GM04503 (cell line): ENCODE measurements at places on chromosomes 2 and 18.
A peak's percentile ranks its signal among the peaks of the same experiment; 100 is the strongest.

DNA sequence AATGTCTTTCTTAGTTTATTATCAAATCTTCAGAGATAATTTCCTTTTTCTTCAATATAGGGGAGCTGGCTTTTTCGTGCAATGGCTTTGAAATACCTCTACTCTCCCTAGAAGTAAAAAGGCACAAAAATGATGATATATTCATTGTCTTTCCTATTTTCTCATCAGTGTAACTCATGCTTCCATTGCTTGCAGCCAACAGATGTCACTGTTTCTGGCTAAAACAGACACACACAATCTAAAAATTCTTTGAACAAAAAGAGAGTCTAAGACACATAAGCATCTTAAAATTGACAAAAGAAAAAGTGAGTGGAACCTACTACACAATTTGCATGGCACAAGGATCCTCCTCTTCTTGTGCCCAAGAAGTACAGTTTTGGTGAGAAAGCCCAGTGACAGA lies 448.7 kb upstream of the VRK2 start:
- DNase-seq = no peak

GRCh38 chr2:165698444-165698884 lies 95.6 kb downstream of the GALNT3 start:
- no peak for DNase-seq

DNA sequence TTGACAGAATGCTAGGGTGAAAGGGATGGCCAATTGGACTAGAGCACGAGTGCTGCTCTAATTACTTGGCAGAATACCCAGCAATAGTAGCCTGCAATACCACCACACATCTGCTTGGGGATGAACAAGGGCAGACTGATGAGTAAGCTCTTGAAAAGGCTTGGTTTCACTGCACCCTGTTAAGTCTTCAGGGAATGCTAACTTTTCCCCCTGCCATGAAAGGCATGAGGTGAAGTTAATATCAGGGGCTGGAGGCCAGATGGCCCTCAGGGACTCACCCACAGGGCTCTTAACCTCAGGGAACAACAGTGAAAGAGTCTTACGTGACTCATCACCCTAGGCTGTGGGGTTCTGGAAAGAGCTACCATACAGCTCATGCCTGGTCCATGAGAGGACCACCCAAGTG lies 51.7 kb upstream of the MYL1 start:
- no peak for DNase-seq

GRCh38 chr2:14756122-14756541 lies 123.6 kb downstream of the LRATD1 start:
- DNase-seq = no peak

DNA sequence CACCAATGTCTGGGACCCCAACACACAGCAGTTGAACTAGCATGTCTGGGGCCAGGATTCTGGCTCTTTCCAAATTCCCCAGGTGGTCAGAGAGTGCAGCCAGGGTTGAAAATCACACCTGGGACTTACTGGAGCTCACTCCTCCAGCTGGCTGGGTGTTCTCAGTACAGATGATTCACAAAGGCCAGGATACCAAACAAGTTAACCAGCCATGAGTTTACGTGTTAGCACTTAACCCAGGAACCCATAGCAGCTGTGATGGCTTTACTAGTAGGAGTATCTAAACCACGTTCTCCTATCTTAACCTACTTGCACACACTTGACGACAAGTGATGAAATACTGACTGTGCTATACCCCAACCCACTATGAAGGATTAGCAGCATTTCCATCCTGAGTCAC lies 222.8 kb downstream of the FBXO15 start:
- no peak for DNase-seq

DNA sequence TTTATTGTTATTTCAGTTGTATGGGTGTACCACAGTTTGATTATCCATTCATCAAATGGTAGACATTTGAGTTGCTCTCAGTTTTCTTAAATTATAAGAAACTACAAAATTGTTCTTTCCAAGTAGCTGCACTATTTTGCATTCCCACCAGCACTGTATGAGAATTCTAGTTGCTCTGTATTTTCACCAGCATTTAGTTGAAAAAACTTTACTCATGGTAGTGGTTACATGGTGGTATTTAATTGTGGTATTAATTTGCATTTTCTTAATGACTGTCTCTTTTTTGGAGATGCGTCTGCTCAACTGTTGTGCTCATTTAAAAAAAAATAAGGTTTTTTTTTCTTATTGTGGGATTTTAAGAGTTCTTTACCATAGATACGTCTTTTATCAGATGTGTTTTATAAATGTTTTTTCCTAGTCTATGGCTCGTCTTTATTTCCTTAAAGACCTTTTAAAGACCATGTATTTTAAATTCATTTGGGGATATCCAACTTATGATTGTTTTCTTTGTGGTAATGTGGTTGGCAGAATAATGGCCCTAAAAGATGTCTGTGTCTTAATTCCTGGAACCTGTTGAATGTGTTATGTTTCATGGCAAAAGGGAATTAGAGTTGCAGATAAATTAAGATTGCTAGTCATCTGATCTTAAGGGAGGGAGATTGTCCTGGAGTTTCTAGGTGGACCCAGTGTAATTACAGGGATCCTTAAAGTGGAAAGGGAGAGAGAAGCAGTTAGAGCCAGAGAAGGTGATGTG lies 37.4 kb downstream of the UBE2F start:
- no peak for DNase-seq

GRCh38 chr2:73112026-73112912 lies 479 bp downstream of the RAB11FIP5 start:
- no peak for DNase-seq

GRCh38 chr2:148103946-148104345 lies 83.1 kb downstream of the MBD5 start:
- DNase-seq = no peak

DNA sequence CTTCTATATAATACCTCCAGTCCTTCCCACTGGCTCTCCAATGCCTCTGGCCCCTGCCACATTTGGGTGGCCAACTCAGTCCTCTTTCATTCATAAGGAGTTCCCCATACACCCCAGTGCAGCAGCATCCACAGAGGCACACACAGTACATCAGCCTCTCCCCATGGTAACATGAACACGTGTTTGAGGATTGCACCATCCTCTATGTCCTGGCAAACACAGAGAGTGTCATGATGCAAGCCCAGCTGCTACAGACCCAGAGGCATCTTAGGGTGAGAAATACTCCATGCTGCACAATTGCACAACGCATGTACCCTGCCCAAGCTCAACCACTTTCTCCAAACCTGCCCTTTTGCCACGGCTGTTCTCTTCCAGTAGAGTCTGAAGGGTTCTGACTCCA lies 11.5 kb downstream of the IGFBP5 start:
- DNase-seq = peak; percentile 90

DNA sequence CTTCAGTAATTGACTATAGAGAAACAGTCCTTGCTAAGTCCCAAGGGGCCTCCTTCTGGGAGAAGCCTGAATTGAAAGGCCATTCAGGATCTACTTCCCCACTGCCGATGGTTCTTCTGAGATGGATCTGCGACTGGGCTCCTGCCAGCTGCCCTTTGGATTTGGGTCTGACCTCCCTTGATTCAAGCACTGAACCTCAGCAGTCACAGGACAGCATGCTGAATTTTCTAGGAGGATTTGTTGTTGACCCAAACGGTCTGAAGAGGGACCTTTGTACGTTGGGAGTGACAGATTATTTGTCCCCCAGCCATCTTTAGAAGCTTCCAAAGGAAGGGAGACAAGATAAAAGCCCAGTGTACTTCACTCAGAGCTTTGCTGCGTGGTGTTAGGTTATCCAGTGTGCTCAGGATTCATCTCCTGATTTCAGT lies 67.1 kb downstream of the NXPH2 start:
- DNase-seq = no peak

GRCh38 chr18:4551001-4551360 lies 95.9 kb upstream of the DLGAP1 start:
- DNase-seq = no peak

GRCh38 chr2:174054926-174055325 lies 89.8 kb upstream of the SP3 start:
- no peak for DNase-seq

DNA sequence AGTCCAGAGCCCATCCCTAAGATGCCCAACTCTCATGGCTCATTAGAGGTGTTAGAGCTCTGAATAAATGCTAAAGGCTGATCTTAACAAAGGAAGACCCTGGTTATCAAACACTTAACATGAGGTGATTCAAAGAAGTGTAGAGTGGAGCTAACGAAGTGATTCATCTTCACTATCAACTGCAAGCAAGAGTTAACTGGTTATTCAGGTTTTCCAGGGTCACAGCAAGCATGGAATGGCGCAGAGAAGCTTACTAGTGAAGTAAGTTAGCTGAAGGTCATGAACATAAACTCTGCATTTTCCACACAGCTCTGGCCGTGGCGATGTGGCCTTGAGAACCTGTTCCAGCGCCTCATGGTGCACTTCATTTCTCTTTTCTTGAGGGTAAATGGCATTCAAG lies 17.0 kb downstream of the RND3 start:
- DNase-seq = no peak

DNA sequence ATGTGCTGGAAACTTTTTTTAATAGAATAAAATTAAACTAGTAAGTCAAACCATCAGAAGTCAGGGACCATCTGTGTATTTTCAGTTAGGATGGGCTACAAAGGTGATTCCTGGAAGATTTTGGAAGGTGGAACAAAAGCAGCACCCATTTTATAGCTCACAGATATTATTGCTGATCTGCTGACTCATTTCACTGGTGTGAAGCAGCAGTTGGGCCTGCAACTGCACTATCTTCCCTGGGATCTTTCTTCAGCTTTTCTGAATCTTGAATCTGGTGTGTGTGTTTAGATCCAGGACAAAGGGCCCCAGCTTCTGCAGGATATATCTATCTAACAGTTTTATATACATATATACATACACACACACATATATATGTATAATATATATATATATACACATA lies 35.6 kb upstream of the BCL11A start:
- DNase-seq = no peak

GRCh38 chr2:40740419-40740818 lies 288.5 kb upstream of the SLC8A1 start:
- no peak for DNase-seq

DNA sequence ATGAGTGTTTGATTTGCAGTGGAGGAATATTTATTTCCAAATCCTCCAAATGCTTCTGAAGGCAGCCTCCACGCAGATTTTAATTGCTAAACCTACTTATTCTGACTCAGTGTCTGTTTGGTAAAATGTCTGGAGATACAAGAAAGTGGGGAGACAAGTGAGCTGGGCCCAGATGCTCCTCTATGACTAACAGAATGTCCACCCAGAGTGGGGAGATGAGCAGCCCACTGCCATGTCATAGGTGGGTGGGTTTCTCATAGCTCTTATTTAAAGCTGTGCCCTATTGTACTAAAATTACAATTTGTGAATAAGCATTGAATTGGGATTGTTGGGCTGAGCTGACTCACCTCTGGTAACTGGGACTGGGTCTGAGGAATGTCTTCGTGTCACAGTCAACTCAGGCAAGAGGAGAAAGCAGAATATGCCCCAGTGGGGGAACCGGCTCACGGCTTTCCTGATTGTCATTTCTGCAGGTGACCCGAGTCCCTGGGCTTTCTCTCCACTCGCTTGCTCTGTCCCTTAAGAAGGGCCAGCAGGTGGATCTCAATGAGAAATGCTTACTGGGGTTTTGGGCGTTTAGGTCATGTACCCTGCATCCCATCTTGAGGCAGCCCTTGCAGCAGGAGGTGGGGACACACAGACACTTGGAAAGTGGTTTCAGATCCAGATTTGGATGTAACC lies 116.3 kb upstream of the SPRED2 start:
- DNase-seq = no peak

GRCh38 chr2:54897420-54898310 lies 152.6 kb downstream of the RTN4 start:
- DNase-seq = no peak

GRCh38 chr18:10351219-10351818 lies 103.1 kb upstream of the APCDD1 start:
- no peak for DNase-seq

DNA sequence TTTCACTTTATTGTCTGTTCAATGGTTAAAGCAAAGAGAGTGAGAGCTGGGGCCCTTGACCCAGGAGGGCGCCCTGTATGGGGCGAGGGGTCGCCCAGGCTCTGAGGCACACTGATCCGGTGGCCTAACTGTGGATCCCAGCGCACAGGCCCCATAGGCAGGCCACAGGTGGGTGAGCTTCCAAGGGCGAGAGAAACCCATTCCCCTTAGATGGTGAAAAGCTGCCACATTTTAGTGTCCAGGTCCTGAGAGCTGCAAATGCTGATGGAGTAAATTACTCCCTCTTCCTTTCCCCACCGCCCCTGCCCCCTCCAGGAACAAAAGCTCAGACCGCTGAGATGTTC lies 5.9 kb upstream of the DLX2 start:
- DNase-seq = no peak

GRCh38 chr2:193774166-193774565 lies 1579.4 kb upstream of the TMEFF2 start:
- DNase-seq = no peak

DNA sequence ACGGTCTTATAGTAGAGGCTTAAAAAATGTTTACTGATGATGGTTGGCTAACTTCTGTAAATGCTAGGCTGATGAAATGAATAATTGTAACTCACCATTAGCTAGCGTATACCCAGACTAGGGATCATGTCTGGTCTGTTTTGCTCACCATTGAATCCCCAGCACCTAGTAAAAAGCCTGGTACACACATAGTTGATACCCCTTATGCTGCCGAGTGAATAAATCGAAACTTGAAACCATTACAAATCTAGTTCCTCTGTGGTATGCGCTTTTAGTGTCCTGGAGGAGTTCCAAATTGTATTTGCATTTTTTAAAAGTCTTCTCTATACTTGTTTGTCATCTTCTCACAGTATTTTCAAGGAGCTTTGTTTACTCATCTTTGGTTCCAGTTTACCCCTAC lies 1.3 kb downstream of the TAF1B start:
- DNase-seq = no peak

DNA sequence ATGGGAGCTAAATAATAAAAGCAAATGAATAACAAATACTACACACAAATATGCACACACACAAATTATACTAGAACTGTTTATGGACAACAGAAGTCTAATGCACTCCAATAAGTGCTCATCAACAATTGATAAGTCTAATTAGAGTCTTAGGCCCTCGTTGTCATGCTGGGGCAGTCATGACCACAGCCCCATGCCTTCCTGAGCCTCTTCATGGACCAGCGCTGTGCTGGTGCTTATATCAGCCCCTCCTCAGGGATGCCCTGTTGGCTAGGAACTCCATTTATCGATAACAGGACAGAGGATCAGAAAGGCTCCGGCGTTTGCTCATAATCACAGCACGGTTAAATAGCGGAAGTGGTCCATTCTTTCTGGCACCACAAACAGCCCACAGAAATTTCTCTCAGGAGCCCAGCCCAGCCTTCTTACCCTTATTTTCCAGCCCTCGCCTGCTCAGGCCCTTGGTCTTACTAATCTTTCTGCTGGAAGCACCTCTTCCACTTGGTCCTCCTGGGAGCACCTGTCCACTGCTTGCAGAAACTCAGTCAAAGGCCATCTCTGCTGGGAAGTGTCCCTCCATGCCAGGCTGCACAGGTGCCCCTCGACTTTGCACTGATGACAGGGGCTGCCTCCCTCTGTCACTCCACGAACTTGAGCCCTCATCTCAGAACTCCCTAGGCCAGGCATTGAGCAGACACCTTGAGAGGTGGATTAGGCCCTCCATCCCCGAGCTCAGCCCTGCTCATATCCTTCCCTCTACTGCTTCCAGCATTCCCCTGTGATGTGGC lies 500.2 kb upstream of the HS6ST1 start:
- DNase-seq = no peak

- no peak for DNase-seq
Measured at GRCh38 chr2:118423776-118424175, 335.5 kb downstream of the INSIG2 start.
